ENCODE measurements at places on chromosomes 5 and 9. TPM values are rescaled to one million over a fixed set of nuclear protein-coding genes. Genes with fewer than 3 reads are reported as not detected.

CFAP90 gene
- 0.88 TPM for total RNA-seq

DNA sequence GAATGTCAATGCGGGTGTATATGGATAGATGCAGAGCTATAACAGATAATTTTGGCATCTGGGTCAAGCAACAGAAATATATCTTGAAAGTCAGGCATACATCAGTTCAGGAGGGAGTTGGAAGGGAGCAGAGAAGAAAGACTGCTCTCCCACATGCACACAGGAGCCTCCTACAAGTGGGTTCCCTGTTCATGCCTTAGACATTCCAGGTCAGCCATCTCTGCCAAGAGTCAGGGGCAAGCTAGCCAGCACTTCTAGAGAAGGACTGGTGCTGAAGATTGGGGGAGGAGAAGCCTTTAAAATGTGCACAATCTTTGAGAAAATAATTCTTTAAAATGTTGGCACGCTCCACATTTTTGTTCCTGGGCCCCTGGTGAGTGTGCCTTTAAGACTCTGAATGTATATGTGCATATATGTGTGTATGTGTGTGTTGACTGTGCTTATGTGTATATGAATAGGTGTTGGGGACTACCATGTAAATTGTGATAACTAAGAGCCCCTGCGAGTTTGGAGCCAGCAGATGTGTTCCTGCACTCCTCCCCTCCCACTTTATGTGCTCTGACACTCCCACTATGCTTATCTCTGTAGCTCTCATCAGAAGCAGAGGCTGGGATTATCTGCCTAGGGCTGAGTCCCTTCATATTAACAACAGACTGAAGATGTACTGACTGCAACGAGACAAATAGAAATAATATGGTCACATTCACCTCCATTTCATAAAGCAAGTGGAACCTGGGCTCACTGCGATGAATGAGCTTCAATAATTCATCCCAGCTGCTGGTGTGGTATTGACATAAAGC is 21.5 kb upstream of the DELE1 start:
- no peak for DNase-seq

DNA sequence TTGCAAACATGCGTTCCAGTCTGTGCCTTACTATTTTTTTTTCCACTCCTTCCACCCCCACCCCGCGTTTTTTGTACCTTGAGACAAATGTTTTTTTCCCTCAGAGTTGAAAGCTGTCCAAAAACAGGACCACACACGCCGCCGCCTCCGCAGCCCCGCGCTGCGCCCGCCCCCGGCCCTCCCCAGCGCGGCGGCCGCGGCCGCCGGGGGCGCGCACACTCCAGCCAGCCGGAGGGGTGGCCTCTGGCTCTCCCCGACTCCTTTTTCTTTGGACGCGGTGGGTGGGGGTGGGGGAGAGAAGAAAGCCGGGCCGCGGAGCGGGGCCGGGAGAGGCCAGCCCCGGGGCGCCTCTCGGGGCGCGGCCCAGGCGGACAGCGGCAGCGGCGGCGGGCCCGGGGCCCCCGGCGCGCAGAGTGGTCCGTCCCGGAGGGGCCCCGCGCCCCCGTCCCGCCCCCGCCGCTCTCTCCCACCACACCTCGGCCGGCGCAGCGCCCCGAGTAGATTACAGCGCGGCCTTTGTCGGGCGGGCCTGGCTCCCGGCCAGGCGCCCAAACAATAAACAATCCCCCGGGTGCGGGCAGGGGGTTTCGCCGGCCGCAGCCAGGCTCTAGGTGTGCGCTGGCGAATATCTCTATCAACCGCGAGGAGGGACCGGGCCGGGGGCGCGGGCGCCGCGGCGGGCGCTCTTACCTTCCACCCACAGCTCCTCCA is 10.9 kb downstream of the PTCH1 start:
- DNase-seq, result peak; percentile 83

- DNase-seq, result no peak
Measured at GRCh38 chr9:22160221-22160620, 151.1 kb upstream of the CDKN2B start.

GRCh38 chr5:149765932-149766331 is 35.8 kb downstream of the PPARGC1B start:
- no peak for DNase-seq

DNA sequence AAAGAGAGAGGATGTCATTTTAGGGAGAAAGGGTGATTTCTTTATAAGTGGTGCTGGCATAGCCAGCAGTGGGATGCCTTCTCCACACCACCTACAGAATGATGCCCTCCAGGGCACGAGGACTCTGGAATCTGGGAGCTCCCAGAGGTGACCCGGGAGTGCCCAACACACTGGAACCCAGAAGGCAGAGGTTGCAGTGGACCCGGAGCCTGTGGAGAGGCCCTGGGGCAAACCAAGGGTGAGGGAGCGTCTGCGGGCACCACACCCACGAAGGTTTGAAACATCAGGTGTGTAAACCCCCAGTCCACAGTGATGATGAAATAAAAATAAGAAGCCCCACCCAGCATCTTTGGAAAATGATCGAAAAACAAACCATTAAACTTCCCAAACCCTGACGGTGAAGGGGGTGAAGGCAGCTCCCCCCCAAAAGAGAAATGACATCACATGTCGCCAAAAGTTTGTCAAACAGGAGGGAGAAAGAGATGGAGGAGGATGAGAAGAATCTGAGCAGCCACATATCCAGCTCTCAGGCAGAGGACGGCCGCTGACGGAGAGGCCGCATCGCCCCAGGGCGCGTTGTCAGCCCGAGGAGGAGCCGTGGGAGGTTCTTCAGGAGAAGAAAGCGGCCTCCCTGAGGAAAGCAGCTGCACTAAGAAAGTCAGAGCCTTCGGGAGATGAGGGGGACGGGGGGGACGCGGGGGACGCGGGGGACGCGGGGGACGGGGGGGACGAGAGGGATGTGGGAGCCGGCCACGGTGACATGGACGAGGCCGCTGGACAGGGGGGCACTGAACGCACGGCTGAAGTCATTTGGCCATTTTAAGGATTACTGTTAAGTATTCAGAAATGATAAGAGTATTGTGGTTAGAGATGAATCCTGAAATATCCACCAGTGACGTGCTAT is 43.1 kb upstream of the NSMF start:
- peak; percentile 66 for DNase-seq

All from endodermal cell (in vitro differentiated cells).